CD4-positive, alpha-beta T cell treated with Interleukin-17A for 4 hours (primary cell): ENCODE measurements at places on chromosomes 2 and 18.

- no peak for DNase-seq
Measured at GRCh38 chr2:23401427-23402204, 16.6 kb downstream of the KLHL29 start.

DNA sequence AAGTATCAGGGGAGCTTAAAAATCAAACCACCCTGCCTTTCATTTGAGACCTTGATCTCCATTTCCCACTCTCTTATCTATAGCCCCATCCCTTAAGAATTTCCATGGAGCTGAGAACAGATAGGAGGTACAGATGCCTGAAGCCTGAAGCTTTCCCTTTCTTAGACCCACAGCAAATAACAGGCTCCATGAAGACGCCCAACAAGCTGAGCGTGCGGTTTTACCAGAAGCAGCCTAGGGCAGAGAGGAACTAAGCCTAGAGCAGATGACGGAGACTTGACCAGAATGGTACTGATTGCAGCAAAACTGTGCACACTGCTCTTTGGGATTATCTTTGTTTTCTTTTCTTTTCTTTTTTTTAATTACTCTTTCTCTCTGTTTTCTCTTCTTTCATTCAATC is 1.7 kb upstream of the ERBB4 start:
- no peak for DNase-seq

DNA sequence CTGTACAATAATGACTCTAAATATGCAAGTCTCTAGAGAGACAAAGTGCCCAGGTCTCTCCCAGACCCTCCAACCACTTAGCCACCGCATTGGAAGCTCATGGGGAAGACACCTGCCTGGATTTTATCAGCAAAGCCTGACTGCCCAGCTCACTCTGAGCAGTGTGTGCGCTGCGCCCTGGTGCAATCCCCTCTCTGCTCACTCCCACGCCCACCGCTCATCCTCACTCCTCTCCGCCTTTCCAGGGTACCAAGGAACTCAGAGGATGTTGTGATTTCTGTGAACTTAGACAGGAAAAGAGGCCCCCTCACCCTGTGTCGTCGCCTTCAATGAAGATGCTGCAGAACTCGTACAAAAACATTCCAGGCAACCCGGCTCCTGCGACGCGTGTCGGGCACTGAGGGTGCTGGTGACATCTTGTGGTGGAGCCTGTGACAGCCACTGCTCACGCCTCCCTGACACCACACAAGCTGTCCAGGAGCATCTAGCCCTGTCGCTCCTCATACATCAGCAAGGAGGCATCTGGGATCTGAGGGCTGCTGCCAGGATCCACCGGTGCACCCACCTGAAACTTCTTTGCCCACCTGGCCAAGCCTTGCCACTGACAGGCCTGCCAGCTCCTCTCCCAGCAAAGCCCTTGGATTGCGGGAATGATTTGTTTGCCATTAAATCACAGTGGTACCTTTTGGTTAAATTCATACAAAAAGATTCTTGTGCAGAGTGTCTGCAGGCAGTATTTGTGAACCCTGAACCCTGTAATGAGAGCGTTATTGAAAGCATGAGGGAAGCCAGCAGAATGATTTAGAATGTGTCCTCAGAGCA is 220.4 kb downstream of the ZNF516 start:
- no peak for DNase-seq

- DNase-seq = no peak
Measured at GRCh38 chr2:36376319-36376765, 20.8 kb downstream of the CRIM1 start.

DNA sequence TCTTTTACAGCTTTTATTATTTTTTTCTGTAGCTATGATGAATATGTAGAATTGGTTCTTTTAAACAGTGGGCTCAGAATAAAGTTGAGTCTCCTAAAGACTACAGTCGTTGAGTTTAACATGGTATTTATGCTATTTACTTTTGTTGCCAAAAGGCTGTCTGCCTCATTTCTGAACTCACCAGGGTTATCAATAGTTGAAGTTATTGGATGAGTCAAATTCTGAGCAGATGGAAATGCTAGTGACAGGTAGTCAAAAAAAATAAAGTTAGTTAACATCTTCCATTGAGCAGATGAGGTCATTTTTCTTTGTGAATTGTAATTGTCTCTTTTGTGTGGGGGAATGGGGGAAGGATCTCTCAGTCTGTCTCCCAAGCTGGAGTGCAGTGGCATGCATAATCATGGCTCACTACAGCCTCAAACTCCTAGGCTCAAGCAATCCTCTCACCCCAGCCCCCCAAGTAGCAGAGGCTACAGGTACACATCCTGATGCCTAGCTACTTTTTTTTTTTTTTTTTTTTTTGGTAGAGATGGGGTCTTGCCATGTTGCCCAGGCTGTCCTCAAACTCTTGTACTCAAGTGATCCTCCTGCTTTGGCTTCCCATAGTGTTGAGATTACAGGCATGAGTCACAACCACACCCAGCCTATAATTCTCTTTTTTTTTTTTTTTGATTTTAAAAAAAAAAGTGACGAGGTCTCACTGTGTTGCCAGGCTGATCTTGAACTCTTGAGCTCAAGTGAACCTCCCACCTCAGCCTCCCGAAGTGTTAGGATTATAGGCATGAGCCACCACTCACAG is 8.9 kb downstream of the PAPOLG start:
- no peak for DNase-seq

- DNase-seq = no peak
Measured at GRCh38 chr18:61606759-61607158, 273.5 kb downstream of the CDH20 start.

DNA sequence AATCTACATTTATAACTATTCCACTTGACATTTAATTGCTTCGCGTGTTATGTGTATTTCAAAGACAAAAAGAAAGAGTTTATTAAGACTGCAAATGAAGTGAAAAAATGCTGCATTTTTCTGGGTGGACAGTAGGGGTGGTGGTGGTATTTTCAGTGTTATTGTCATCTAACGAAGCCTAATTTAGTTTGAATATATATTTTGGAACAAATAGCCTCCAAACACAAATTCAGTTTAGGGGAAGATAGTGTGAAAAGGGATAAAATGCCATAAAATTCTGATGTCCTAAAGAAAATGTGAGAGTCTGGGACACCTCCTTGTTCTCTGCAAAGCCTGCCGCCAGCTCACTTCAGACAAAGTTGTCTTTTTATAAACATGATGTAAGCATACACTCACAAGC is 425.1 kb downstream of the NRXN1 start:
- no peak for DNase-seq

DNA sequence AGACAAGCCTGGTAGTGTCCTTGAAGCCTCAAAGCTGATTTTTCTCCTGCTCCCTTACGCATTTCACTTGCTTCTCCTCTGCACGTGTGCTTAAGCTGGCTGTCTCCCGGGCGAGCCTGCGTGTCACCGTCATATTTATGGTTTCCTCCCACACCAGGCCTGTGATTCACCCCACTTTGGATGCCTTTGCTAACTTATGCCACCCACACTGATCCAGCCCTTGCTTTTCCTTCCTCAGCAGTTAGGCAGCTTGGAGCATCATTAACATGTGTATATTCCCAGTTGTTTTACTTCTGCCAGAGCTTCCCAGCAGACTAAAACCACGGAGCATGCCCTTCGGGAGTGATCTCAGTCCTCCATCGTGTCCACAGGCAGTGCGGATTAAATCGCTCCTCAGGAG is 2.2 kb downstream of the ST3GAL5 start:
- peak; percentile 68 for DNase-seq

DNA sequence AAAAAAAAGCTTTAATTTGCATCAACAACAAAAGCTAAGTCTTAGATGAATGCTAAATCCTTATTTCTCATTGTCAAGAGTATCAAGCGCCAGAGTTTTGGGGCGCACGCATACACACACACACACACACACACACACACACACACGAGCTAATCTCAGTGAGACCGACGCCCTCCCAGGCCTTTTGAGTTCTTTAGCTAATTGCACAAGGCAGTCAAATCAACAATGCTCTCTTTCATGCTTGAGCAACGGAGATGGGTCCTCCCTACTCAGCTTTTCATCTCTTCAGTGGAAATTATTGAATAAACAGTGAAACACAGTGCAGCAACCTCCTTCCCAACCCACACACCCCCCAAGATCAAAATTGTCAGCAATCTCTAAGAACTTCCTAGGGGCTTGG is 19.2 kb downstream of the GKN1 start:
- DNase-seq = no peak

GRCh38 chr2:119485336-119486110 is 38.8 kb downstream of the SCTR start:
- no peak for DNase-seq

DNA sequence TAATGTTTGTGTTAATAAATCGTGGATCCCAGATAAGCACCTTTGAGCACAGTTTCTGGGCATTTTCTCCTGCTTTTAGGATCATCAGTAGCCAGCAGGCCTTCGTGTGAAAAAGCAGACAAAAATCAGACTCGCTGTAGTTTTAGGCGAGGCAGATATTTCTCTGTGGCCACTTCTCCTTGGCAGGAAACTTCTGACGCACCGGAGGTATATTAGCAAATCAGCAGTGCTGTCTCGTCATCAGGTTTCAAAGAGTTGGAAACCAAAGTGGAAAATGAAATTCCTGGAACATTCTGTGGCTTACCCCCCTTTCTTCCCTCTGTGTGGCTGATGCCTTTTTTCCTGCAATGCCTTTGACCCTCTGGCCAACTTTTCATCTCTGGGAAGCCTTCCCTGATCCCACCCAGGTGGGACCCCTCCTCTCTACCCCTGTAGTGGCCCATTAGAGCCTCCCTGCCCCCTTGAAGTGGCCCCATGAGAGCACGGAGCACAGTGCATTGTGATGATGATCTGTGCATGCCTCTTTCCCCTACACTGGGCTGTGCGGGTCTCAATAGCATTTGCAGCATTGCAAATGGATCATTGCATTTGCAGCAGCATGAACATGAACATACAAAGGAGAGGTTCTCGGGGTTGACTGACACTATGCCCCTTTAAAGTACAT is 93.3 kb downstream of the RNF144A start:
- no peak for DNase-seq

DNA sequence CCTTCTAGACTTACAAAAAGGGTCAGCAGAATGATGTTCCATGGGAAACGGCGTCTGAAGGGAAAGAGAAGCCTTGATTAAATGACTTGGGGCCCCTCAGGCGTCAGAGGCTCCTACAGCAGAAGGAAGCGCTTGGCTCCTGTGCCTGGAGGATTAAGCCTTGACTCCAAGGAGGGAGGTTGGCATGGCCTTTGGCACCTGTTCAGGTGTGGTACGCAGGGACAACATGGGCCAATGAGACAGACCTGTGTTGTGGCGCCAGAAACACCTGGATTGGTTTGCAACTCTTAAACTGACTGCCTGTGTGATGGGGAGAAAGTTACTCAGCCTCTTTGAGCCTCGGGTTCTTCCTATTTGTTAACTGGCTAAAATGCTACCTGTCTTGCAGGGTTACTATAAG is 7.6 kb downstream of the PNKD start:
- no peak for DNase-seq

DNA sequence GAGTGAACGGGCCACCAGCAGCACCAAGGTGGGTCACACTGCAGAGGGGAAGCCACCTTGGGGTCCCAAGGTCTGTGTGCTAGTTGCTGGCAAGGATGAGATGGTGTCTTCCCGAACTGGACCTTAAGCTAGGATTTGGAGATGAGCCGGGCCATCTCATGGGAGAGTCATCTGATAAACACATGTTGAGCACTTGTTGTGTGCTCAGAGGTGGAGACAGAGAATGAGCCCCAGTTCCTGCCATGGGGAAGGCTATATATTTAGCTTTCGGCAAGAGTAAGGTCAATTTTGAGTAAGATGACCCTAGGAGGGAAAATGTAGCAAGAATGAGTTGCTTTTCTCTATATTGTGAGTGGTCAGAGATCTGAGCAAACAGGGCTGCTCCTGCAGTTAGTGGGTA is 41.4 kb upstream of the RPL31 start:
- no peak for DNase-seq

DNA sequence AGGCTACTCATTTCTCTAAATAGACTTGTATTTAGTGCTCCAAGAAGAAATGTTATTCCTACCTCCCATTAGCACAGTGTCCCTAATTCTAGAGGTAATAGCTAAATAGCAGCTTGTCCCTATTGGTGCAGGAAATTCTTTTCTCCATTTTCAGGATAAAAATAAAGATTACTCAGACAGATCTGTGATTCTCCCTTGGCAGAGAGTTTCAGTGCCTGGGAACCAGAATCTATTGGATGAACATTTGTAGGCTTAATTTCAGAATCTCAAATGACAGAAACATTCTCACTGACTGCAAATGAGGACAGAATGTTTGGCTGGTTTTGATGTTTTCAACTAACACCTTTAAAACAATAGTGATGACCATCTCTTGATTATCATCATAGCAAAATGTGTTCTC is 33.3 kb upstream of the LGALSL start:
- DNase-seq = no peak

- DNase-seq = no peak
Measured at GRCh38 chr2:238571661-238572372, 145.1 kb downstream of the ASB1 start.

DNA sequence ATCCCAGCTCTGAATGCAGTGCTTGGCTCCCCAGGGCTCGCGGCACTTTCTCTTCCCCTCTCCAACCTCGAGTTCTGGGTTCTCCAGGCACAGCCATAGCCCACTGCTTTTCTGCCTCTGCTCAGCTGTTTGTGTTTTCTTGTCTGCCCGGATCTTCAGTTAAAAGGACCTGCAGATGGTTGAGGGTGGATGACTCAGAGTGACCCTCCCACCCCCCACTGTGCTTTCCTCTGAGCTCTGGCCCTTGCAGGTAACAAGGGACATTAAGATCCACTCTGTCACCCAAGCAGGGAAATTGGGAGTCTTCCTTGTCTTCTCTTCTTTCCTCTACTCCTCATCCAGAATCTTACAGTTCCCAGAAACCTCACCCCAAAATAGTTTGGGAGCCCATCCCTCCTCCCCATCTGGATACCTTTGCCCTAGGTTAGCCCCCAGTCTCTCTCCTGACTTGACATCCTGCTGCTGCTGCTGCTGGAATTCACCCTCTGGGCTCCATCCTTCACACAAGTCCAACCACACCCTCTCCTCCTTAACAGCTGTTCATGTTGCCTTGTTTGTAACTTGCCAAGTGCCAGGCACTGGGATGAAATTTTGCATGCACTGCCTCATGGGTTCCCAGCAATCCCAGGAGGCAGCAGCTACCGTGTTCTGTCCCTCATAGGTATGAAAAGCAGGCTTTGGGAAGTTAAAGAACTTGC is 157.9 kb upstream of the TTC39C start:
- DNase-seq = no peak

- DNase-seq = no peak
Measured at GRCh38 chr2:163081754-163082153, 243.2 kb upstream of the KCNH7 start.

GRCh38 chr2:220503431-220503830 is 876.0 kb downstream of the SLC4A3 start:
- DNase-seq = no peak

GRCh38 chr2:18749912-18750526 is 160.7 kb upstream of the NT5C1B start:
- DNase-seq = peak; percentile 41

- DNase-seq = peak; percentile 96
Measured at GRCh38 chr2:191020221-191020741, 6.3 kb upstream of the STAT1 start.

- DNase-seq = no peak
Measured at GRCh38 chr18:21167641-21168377, 56.2 kb upstream of the ROCK1 start.

- no peak for DNase-seq
Measured at GRCh38 chr18:33181016-33181415, 259.5 kb downstream of the CCDC178 start.
